ENCODE measurements at places on chromosomes 1 and 21. TPM values are rescaled to one million over a fixed set of nuclear protein-coding genes. Genes with fewer than 3 reads are reported as not detected.

Gene RASAL2
- total RNA-seq = 13.1 TPM

Gene TIAM1
- total RNA-seq = 4.5 TPM

Gene C1orf185
- total RNA-seq = not detected

Gene MACO1
- total RNA-seq = 24.9 TPM

Gene ZMYND12
- not detected for total RNA-seq

DNA sequence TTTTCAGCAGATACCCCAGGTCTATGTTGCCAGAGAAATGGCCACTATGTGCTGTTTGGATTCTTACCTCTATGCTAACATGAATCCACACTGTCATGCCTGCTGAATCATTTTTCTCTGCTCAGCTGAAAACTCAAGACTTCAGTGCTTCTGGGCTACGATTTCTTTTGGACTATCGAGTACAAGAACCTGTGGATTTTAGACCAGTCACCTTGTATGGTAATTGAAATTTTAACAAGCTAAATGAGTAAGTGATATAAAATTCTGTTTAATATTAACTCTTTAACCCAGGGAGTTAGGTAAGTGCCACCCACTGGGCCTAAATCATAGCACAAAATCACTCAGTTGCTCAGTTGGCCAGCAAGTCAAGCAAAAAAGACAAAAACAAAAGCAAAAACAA, 35.8 kb downstream of the LHX8 start:
- no peak for DNase-seq
- no peaks in the 10 kb centered on the region for H3K4me1 ChIP-seq
- H3K27ac ChIP-seq = no peak overlapping the region
- no peaks in the 10 kb centered on the region for H3K36me3 ChIP-seq
- no peaks in the 10 kb centered on the region for H3K27me3 ChIP-seq
- no peak overlapping the region for H3K4me3 ChIP-seq

- no peaks in the 10 kb centered on the region for H3K4me1 ChIP-seq
- H3K4me3 ChIP-seq = no peak overlapping the region
- DNase-seq = no peak
- no peak overlapping the region for H3K27ac ChIP-seq
- H3K27me3 ChIP-seq = no peaks in the 10 kb centered on the region
Measured at GRCh38 chr1:75501577-75502295, 109.2 kb downstream of the SLC44A5 start.

- DNase-seq = no peak
- H3K27ac ChIP-seq = peak overlapping the region; percentile 79
- H3K27me3 ChIP-seq = no peaks in the 10 kb centered on the region
- H3K4me1 ChIP-seq = peaks cover 6% of the 10 kb centered on the region
- peak overlapping the region; percentile 61 for H3K4me3 ChIP-seq
Measured at GRCh38 chr1:172442843-172443565, 865 bp downstream of the PIGC start.

- H3K4me3 ChIP-seq = no peak overlapping the region
- DNase-seq = no peak
- H3K36me3 ChIP-seq = no peaks in the 10 kb centered on the region
- peaks cover 24% of the 10 kb centered on the region for H3K4me1 ChIP-seq
Measured at GRCh38 chr1:16906873-16907272, 11.1 kb downstream of the RNU1-2 start.

DNA sequence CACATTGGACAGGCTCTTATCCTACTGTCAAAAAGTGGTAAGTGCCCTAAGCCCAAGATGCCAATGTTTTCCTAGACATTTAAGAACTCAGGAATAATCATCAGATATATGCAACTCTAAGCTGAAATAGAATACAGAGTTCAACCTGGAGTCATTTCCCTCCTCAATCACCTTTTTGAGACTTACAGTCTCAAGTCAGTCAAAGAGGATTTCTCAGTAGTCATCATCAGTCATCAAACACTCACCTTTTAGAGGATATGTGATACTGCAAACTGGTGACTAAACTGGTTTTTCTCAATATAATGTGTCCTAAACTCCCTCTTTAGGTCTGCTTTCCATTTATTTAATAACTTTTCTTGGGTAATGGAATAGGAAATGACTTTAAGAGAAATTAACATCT, 145.3 kb upstream of the ADAMTS5 start:
- H3K36me3 ChIP-seq = no peaks in the 10 kb centered on the region
- no peak for DNase-seq
- H3K4me3 ChIP-seq = no peak overlapping the region
- no peaks in the 10 kb centered on the region for H3K27me3 ChIP-seq
- no peak overlapping the region for H3K27ac ChIP-seq

- no peak overlapping the region for H3K27ac ChIP-seq
- peaks cover 50% of the 10 kb centered on the region for H3K27me3 ChIP-seq
- no peaks in the 10 kb centered on the region for H3K36me3 ChIP-seq
- H3K4me1 ChIP-seq = no peaks in the 10 kb centered on the region
- no peak overlapping the region for H3K4me3 ChIP-seq
Measured at GRCh38 chr1:5447503-5447960, 544.7 kb downstream of the NPHP4 start.

DNA sequence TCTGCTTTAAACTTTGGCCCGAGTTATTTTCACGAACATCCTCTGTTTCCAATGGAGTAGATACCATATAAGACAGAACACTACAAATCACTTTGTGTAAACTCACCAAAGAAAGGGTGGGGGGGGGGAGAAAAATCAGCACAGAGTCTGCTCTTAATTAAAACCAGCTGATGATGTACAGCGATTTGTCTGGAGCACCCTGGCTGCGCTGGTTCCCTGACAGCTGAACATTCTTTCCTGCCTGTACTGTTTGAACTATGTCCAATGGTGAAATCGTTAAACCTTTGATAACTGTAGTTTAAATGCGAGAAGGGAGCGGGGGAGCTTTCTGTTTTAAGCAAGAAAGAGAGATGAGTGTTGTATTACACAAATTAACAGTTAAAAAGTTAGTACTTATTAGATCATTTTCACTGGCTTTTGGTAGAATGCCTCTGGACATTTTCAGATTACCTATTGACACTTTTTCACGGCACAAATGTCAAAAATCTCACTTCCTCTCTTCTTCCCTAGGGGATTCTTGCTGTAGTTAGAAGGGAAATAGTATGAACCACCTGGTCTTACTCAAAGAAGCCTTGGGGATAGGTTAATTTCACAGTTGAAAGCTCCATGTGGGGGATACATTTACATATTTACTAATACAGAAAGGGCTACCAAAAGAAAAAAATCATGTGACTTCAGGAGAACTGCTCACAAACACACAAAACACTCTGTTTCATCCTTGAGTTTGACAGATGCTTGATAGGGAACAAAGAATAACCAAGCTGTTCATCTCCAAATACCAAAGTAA, 140.2 kb upstream of the RUNX1 start:
- no peaks in the 10 kb centered on the region for H3K36me3 ChIP-seq
- H3K4me3 ChIP-seq = no peak overlapping the region
- peak overlapping the region; percentile 47 for H3K27ac ChIP-seq
- H3K4me1 ChIP-seq = no peaks in the 10 kb centered on the region
- no peak for DNase-seq

- no peaks in the 10 kb centered on the region for H3K4me1 ChIP-seq
- H3K27ac ChIP-seq = no peak overlapping the region
- no peaks in the 10 kb centered on the region for H3K27me3 ChIP-seq
- no peak overlapping the region for H3K4me3 ChIP-seq
- no peak for DNase-seq
Measured at GRCh38 chr1:86868477-86868876, 45.4 kb downstream of the SELENOF start.

- H3K27ac ChIP-seq = no peak overlapping the region
- no peaks in the 10 kb centered on the region for H3K27me3 ChIP-seq
- H3K4me1 ChIP-seq = no peaks in the 10 kb centered on the region
- no peaks in the 10 kb centered on the region for H3K36me3 ChIP-seq
- no peak overlapping the region for H3K4me3 ChIP-seq
Measured at GRCh38 chr1:99279525-99279924, 15.2 kb downstream of the PLPPR4 start.

DNA sequence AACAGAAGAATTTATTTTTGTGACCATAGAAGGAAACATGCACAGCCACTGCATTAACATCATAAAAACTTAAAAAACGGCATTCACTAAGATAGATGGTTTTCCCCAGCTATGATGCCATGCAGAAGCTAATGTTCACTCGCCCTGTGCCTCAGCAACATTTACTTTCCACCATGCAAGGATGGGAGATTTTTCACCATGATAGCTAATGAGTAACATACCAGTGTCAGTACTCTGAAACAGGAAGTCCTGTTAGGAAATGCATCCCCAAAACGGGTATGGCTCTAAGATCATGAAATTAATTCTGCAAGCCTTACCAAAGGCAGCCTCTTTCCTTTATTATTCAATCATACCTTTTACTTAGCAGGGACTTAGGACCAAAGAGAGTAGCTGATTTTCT, 17.5 kb upstream of the VAMP3 start:
- H3K27ac ChIP-seq = no peak overlapping the region
- no peaks in the 10 kb centered on the region for H3K4me1 ChIP-seq
- H3K27me3 ChIP-seq = no peaks in the 10 kb centered on the region
- no peaks in the 10 kb centered on the region for H3K36me3 ChIP-seq
